NCI-H1417 (cell line): ENCODE measurements at places on chromosomes 2 and 18.

- peak; percentile 85 for DNase-seq
Measured at GRCh38 chr2:28981016-28981441, at the start of gene TOGARAM2. Gene TOGARAM2 (plus strand): TSS chr2:28981298. CDS start chr2:28994835, 13,537 bp downstream.

GRCh38 chr2:8488001-8488738, 193.7 kb upstream of the ID2 start:
- no peak for DNase-seq

- DNase-seq: no peak
Measured at GRCh38 chr2:174621323-174621722, 23.7 kb upstream of the WIPF1 start.

GRCh38 chr2:177001334-177001733, 211.3 kb upstream of the HNRNPA3 start:
- DNase-seq: no peak

DNA sequence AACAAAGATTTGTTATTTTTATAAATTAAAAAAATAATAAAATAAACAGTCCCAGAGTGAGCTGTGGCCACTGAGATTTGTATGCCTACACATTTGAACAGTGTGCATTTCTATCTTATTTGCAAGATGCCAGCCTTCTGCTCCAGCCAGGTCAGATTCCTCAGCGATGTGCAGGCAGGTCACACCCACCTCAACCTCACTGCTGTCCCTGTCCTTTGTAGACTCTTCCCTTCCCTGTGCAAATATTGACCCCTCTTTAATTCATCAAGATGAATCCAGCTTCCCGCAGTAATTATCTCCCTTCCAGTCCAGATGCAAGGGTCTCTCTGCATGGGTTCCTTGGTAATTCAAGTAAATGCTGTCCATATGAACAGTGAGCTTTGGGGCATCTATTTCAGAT, 256.2 kb downstream of the PIEZO2 start:
- peak; percentile 79 for DNase-seq

DNA sequence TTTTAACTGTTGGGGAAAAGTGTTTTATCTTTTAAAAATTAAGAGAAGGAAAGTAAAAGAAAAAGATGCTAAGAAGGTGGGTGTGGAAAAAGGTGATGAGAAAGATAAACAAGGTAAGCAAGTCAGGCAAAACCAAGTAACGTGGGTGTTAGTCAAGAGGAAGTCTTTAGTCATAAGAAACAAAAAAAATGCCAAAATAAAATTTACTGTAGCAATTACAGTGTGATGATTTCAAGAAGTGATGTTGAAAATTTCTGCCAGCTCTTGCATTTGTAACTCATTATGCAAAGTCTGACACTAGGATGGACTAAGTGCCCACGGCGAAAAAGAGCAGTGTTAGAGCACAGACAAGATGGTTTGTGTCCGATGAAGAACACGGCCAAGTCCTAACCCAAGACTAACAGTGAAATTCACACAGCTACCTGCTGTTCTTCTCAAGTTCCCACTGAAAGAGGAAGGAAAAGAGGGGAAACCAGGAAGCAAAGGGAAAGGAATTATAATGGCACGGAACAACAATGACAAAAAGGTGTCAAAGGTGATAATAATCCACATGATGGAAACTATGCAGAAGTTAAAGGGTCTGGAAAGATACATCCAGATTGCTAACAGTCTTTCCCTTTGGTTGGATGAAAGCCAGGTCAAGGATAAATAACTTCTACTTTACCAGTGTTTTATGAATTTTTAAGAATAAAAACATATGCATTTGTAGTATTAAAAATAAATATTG, 34.1 kb downstream of the NOL10 start:
- DNase-seq: no peak

GRCh38 chr18:56235481-56236013, 402.8 kb downstream of the TXNL1 start:
- peak; percentile 76 for DNase-seq

- DNase-seq: no peak
Measured at GRCh38 chr18:7958897-7959146, 391.7 kb downstream of the PTPRM start.

GRCh38 chr2:186977433-186978045, 128.6 kb upstream of the ZSWIM2 start:
- no peak for DNase-seq

- DNase-seq: no peak
Measured at GRCh38 chr2:3755277-3755676, 51.9 kb downstream of the DCDC2C start.

- DNase-seq: no peak
Measured at GRCh38 chr2:234555616-234556249, 58.9 kb upstream of the ARL4C start.

- no peak for DNase-seq
Measured at GRCh38 chr2:108417254-108417653, 31.8 kb upstream of the GCC2 start.

GRCh38 chr2:128386066-128386465, 67.4 kb upstream of the HS6ST1 start:
- DNase-seq: no peak

DNA sequence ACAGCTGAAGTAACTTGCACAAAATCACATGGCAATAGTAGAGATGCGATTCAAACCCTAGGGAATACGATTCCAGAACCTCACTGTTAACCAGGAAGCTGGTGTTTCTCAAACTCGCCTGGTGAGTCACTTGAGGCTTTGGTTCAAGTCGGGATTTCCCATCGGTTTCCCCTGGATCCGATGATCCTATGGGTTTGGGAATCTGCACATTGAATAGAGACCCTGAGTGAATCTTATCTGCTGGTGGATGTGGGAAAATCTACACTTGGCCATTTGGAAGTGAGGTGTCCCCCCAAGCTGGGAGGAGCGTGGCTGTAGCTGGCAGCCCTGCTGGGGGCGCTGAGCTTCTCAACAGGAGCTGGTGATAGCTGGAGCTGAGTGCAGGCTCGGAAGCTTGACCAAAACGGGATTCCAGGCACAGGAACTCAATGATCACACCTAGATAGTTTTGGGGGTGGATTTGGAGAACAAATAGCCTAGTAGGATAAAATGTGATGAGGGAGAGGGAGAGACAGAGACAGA, 135.4 kb downstream of the PRKCE start:
- no peak for DNase-seq

DNA sequence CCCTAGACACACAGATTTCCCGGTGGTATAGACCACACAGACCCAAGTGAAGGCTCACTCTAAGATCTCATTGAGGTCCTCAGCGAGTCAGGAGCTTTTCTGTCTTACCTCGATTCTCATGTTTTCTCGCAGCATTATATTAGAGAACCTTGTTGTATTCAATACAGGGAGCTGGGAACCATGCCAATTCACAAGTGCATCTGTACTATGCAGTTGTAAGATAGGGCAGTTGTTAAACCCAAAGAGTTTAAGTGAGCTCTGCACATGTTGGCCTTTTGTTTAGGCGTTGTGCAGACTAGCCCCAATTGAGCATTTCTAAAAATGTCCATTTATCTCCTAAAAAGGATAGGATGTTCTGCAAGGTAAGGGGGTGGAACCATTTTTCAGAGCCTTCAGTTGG, 59.6 kb downstream of the FEZ2 start:
- peak; percentile 29 for DNase-seq

DNA sequence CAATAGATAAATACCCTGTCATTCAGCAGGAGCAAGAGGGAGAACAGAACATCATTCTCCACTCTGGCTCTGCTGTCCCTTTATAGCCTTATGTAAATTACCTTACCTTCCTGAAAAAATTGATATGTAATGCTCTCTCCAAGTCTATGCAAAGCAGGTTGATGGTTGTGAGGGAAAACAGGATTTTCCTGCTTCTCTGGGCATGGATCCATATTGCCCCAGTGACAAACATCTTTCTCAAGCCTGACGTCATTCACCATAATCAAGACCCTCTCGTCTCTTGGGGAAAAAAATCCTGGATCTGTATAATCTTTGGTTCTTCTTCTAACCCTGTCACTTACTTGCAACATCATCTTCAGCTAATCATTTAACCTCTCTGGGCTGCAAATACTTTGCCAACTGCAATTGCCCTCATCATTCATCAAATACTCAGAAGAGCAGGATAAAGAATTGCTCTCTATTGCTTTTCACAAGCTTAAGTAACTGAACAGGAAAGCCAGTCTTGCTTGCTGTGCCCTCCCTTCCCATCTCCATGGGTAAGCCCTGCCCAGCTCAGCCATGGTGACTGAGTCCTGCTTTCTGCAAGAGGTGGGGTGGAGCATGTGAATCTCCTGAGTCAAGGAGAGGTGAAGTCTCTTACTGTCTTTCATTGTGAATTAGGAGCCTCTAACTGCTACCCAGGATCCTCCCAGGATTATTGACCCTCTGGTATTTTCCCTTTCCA, 123.7 kb upstream of the KLF7 start:
- DNase-seq: peak; percentile 24

DNA sequence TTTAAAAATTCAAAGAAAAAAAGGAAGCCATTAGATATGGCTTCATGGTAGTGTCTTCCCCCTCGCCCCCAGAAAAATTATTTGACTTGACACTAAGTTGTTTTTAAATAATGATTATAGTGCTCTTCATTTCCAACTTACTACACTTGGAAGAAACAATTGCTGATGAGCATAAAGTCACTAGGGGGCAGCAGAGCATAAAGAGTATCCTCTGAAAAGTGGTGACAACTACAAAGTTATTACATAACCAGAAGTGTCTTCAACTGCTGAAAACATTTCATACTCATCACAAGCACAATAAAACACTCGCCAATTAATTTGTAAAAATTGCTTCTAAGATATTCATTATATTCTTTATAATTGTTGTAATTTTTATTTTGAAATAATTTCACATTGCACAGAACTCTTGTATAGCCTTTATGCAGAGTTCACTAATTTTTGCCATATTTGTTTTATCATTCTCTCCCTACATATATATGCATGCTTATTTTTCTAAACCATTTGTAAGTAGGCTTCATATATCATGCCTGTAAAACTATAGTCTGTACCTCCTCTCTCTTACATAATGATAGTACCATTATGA, 54.9 kb downstream of the EXOC6B start:
- peak; percentile 58 for DNase-seq

- no peak for DNase-seq
Measured at GRCh38 chr2:189545418-189545817, 35.2 kb downstream of the SLC40A1 start.

DNA sequence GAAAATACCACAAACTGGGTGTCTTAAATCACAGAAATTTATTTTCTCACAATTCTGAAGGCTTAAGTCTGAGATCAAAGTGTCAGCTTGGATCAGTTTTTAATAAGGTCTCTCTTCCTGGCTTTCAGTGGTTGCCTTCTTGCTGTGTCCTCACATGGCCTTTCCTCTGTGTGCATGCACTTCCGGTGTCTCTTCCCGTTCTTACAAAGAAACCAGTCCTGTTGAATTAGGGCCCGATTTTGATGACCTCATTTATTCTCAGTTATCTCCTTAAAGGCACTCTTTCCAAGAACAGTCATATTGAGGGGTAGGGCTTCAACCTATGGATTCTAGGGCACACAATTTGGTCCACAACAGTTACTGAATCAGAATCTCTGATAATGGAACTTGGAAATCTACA, 5.4 kb upstream of the XIRP2 start:
- no peak for DNase-seq

DNA sequence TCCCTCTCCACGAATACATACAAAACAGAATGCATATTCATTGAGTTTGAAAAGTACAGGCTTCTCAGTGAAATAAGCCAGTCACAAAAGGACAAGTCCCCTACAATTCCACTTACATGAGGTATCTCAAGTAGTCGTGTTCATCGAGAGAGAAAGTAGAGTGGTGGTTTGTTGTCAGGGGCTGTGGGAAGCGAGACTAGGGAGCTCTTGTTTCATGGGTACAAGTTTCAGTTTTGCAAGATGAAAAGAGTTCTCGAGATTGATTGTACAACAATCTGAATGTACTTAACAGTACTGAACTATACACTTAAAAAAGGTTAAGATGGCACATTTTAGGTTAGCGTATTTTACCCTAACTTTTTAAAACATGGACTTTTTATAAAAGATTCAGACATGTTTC, 71.5 kb upstream of the TTC39C start:
- DNase-seq: no peak

- DNase-seq: no peak
Measured at GRCh38 chr2:234816056-234816455, 135.8 kb upstream of the SH3BP4 start.

DNA sequence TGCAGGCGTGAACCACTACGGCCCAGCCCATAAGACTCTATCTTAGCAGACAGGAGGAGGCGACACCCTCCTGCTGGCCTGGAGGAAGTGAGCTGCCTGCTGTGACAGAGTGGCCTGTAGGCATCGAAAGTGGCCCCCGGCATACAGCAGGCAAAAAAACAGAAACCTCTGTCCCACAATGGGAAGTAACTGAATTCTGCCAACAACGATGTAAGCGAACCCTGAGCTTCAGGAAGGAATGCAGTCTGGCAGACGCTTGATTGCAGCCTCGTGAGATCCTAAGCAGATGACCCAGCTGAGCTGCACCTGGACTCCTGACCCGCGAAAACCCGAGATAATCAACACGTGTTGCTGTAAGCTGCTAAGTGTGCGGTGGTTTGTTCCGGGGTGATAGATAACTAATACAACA, 13.6 kb downstream of the MRO start:
- DNase-seq: no peak

DNA sequence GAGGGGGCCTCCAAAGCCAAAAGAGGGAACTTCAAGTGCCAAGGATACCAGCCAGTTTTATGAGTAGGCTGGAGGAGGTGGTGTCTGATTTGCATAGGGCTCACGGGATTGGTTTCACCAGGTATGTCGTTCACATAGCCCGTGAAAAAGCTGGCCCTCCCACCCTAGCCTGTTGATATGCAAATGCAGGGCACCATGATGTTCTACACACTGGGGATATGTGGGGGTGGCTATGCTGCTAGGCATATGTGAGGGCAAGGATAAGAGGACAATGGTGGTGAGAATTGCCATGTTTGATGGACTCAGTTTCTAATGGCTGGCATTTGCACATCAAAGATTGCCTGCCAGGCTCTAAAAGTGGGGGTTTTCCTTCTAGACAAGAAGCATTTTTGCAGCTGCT, 378.6 kb downstream of the DPP10 start:
- DNase-seq: no peak

GRCh38 chr2:104944495-104944894, 90.6 kb downstream of the POU3F3 start:
- peak; percentile 69 for DNase-seq

GRCh38 chr2:3986063-3986462, 282.7 kb downstream of the DCDC2C start:
- DNase-seq: no peak

GRCh38 chr2:18441583-18441982, 118.9 kb downstream of the RDH14 start:
- DNase-seq: no peak

DNA sequence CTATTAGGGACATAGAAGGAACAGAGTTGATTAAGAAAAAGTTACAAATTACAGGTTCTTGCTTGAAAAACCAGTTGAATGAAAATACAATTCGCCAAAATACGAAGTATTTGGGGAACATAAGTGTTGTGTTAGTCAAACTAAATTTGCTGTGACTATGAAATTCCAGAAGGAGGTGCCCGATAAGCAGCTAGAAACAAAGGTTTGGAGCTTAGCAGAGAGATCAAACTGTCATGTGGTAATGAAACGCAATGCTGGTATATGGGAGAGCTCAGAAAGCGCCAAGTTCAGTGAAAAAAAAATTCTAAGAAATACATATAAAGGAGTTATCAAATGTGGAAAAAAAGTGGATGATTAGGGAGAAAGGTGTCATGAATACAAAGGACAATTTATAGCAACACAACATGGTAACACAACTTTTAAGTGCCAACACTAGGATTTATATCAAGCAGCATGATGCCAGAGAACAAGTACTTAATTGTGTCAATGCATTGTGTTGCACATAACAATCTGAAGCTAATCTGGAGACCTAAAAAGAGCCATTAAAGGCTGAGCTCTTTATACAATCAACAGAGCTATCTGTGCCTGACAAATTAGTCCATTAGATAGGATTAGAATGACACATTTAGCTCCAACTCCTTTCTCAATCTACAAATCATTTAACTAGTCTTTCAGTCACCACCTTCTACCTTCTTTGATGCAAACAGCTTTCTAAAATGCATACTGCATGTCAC, 31.2 kb downstream of the SMAD2 start:
- DNase-seq: peak; percentile 63
